ENCODE measurements at places on chromosomes 16 and 17.

- DNase-seq: no peak
Observed at GRCh38 chr17:32287804-32288511, 22.3 kb downstream of the RHBDL3 start.

GRCh38 chr17:21286909-21287702 is 2.6 kb downstream of the MAP2K3 start:
- DNase-seq: peak; percentile 52

GRCh38 chr17:4833941-4834680 is 971 bp downstream of the MINK1 start:
- no peak for DNase-seq

GRCh38 chr16:50598256-50598894 is 50.2 kb downstream of the NKD1 start:
- DNase-seq: no peak

Data from stimulated activated CD4-positive, alpha-beta T cell treated with anti-CD3 and anti-CD28 coated beads, TNF-alpha, amount 100 ng/mL, for 24 hours (primary cell).